GM03348 (cell line): ENCODE measurements at places on chromosomes 6 and 20.

DNA sequence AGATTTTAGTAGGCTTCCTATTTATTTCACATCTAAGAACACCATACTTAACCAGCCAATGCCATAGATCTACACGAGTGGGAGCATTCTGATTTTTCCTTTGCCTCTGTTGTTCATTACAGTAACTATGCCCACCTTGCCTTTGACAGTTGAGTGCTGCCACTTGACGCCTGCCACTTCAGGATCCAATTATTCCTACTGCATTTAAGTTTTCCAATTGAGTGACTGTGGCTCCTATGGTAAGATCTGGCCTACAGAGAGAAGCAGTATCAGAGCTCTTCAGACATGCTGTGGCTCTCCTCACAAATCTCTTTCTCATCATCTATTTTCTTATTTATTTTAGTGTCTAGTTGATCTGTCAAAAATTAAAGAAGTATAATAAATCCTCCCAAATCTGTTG, 403.0 kb upstream of the SPTLC3 start:
- no peak for DNase-seq

DNA sequence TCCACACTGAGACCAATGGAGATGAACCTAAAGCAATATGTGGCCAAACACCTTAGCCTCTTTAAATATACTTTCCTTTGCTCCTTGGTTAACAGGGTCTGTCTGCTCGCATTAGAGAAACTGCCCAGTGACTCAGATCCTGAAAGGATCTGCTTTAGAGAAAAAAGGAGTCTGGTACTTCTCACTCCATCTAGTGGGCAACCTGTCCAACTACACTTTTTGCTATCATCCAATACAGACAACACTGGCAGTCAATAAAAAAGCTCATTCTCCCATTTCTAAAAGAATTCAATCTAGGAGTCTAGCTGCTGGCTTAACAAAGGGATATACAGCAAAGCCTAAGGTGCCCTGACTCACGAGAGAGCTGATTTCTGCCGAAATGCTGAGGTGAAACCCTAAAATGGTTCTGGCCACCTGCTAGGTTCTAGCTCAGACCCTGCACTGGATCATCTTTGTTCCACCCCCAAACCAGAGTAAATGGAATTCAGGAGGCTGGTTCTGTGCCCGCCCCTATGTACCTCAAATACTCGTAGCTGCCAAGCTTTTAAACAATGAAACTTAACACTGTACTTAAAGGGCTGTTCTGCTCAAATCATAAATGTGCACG, 11.5 kb downstream of the GNL1 start:
- peak; percentile 75 for DNase-seq

- DNase-seq = no peak
Observed at GRCh38 chr6:118436482-118436881, 111.6 kb upstream of the PLN start.

- DNase-seq = no peak
Observed at GRCh38 chr20:32777177-32777956, 15.2 kb downstream of the DNMT3B start.

- no peak for DNase-seq
Observed at GRCh38 chr20:3812259-3812681, 8.1 kb upstream of the AP5S1 start.

DNA sequence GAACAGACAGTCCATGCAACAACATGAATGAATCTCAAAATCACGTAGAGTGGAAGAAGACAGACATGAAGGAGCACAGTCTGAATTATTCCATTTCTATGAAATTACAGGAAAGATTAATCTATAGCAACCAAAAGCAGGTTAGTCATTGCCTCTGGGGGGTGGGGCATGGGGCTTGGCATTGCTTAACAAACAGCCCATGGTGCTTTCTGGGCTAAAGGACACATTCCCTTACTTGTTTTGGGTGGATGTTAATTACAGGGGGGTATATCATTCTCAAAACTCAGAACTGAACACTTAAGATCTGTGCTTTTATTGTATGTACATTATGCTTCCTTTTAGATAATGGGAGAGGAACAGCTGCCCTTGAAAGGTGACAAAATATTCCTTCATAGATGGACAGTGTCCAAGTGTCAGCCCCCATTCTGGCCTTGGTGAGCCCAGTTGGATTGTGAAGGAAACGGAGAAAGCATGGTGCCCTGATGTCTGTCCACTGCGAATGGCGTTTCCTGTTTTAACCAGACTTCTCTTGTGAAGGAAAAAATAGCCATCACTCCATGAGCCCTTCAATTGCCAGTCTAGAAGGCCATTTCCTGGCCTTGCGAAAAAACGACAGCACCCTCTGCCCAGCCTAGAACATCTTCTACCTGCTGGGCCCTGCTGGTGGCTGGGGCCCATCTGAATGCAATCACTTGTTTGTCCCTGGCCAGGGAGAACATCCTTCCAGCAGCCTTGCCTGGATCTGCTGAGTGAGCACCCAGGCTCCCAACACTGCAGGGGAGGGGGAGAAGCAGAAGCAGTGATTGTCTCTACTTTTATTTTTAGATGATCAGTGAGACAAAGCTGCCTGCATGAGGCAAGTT, 179.7 kb downstream of the BCAS1 start:
- DNase-seq = no peak

GRCh38 chr6:170222498-170223471, 68.1 kb downstream of the DLL1 start:
- DNase-seq = no peak

- no peak for DNase-seq
Observed at GRCh38 chr6:20873425-20874190, 339.4 kb downstream of the CDKAL1 start.

DNA sequence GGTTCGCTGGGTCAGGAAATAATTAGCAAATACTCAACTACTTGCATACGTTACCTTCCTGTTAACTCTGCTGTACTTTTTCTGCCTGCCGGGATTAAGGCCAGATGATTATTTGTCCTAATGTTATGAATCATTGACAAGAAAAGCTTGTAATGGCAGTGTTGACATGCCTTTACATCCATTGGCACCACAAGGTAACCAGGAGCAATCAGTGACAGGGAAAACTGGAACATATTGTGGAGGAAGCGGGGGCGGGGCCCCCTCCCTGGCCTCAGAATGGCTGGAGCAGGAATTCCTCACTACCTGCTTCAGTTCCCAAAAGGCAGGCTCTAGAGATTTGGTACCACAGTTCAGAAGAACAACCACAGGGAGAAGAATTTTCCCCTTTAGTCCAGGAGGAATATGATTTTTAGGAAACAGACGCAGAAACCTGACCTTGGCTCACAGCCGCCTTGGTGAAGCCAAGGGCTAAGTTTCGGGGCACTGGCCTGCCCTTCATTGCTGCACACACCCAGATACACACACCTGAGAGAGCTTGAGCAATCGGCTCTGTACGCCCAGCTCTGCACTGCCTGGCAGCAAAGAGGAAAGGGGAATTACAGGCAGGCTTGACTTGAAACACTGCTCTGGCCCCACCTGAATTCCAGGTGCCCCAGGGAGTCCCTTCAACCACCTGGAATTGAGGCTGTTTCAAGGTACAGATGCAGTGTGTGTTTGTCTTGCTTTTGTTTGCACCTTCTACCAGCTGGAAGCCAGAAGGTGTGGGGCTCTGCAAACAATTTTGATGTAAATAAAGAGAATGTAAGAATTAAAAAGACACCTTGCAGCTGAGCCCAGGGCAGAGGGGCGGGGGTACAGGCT, 89.8 kb downstream of the MYB start:
- DNase-seq = no peak

- DNase-seq = no peak
Observed at GRCh38 chr6:38996676-38997075, 51.9 kb upstream of the GLP1R start.

GRCh38 chr20:44224637-44225036, 14.1 kb upstream of the OSER1 start:
- DNase-seq = no peak

DNA sequence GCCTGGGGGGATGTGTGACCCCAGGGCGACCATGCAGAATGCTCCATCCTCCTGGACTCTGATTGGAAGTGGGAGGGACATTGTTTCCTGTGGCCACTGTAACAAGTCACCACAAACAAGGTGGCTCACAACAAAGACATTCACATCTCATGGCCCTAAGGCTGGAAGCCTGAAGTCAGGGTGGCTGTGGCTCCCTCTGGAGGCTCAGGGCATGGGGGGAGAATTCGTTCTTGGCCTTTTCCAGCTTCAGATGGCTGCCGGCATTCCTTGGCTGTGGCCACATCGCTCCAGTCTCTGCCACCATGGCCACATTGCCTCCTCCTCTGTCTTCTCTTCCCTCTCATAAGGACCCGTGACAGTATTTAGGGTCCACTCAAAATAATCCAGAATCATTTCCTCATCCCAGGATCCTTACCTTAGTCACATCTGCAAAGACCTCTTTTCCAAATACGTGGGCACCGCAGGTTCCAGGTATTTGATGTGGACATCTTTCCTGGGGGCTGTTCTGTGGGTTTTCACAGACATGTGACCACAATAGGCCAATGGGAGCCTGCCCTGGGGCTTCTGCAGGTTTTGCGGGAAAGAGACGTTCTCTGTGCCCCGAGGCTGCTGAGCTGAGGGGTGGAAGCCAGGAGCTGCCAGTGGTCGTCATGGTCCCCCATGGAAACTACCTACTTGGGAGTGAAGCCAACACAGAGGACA, 249.3 kb downstream of the PREX1 start:
- no peak for DNase-seq

DNA sequence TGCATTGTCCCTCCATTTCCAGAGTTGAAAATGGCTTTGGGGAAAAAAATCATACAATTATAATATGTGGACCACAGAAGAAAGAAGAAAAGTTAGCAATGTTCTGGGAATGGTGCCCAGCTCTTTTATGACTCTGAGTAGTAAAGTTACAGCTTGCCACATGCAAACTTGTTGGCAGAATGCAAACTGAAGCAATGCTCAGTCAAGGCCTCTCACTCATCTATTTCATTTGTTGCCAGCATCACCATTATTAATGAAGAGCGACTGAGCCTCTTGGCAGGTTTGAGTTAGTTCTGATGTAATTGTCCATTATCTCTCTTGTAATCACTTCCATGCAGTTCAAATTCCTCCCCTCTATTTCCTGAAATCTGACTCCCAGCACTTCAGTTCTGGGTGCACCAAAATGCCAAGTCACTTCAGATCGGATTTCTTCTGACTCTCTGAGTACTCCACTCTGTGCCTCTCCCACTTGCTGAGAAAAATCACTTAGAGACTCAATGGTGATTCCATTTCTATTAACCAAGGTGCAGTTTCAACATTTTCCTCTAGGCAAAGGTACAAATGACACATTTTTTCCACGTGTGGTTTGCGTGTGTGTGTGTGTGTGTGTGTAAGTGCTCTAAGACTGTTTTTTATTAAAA, 154.4 kb upstream of the STMND1 start:
- DNase-seq = peak; percentile 71

DNA sequence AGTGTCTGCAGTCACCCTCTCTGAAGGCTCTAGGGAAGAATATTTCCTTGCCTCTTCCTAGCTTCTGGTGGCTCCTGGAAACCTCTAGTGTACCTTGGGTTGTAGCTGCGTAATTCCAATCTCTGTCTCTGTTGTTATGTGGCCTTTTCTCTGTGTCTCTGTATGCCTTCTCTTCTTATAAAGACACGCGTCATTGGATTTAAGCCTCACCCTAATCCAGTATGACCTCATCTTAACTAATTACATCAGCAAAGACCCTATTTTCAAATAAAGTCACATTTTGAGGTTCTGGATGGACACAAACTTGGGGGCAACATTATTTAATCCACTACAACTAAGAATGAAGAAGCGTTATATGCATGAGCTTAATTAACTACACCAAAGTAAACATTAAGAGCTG, 111.4 kb upstream of the ZNF184 start:
- DNase-seq = no peak

DNA sequence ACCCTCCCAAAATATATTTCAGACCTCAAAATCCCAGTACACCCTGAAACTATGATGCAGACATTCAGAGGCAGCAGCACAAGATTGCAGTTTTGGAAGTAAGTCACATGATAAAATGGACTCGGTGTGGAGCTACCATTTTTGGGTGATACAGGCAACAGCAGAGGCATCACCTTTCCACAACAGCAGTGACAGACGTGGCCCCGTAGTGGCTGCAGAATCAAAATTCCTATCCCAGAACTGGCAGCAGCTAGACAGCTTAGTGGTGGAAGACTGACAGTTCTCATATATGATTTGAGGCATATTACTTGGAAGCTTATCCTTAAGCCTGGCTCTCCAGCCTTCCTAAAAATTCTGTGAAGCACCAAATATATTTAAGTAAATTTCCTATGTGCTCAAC, 19.9 kb downstream of the PLN start:
- no peak for DNase-seq

DNA sequence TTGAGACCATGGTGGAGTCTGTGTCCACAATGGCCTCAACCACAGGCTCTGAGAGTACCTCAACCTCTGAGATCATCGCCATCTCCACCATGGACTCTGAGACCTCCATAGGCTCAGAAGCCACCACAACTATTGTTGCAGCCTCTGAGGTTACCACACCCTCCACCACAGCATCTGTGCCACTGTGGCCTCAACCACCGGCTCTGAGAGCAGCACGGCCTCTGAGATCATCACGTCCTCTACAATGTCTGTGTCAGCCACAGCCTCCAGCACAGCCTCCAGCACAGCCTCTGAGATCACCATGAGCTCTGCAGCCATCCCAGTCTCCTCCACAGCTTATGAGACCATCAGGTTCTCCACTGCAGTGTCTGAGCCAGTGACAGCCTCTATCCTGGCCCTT, 19.4 kb upstream of the MUC21 start:
- DNase-seq = no peak

- no peak for DNase-seq
Observed at GRCh38 chr6:131949620-131949908, 1.6 kb downstream of the CCN2 start.

- DNase-seq = no peak
Observed at GRCh38 chr6:27847706-27848105, 64.5 kb downstream of the OR2B2 start.

- DNase-seq = no peak
Observed at GRCh38 chr20:25308671-25309394, 60.9 kb downstream of the PYGB start.

DNA sequence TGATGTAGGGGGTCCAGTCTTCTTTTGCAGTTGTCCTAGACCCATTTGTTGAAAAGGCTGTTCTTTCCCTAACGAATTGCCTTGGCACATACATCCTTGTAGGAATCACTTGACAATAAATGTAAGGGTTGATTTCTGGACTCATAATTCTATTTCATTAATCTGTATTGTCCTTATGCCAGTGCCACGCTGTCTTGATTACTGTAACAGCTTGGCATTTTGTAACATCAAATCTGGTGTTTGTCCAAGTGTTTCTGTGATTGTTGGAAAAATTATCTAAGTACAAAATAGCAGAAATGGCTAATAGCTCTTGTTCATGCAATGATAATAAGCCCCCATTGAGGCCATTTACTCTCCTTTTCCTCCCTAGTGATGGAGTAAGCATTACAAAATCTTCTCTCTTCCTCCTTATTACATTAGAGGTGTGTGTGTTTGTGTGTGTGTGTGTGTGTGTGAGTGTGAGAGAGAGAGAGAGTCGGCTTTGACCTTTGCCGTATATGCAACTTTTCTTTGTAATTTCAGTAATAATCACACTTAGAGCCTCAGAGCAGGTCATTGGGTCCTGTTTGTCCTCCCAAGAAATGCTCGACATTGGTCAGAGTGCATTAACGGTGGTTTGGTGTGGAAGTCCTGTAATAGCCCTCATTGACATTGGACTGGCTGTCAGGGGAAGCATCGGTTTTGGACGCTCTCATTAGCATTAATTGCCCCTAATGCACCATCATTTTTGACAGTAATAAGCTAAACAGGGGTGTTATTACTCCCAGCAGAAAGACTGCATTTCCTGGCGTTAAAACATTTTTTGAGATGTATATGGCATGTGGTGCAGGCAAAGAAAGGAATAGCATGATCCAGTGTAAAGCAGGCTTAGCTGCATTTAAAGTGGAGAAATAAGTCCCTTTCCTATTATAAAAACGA, 40.7 kb upstream of the MROH8 start:
- no peak for DNase-seq

- DNase-seq = no peak
Observed at GRCh38 chr20:19074828-19075516, 137.5 kb upstream of the SLC24A3 start.
